ENCODE measurements at places on chromosomes 1 and 21.

GRCh38 chr1:66210635-66211244 lies 323.2 kb upstream of the SGIP1 start:
- no peak for DNase-seq

DNA sequence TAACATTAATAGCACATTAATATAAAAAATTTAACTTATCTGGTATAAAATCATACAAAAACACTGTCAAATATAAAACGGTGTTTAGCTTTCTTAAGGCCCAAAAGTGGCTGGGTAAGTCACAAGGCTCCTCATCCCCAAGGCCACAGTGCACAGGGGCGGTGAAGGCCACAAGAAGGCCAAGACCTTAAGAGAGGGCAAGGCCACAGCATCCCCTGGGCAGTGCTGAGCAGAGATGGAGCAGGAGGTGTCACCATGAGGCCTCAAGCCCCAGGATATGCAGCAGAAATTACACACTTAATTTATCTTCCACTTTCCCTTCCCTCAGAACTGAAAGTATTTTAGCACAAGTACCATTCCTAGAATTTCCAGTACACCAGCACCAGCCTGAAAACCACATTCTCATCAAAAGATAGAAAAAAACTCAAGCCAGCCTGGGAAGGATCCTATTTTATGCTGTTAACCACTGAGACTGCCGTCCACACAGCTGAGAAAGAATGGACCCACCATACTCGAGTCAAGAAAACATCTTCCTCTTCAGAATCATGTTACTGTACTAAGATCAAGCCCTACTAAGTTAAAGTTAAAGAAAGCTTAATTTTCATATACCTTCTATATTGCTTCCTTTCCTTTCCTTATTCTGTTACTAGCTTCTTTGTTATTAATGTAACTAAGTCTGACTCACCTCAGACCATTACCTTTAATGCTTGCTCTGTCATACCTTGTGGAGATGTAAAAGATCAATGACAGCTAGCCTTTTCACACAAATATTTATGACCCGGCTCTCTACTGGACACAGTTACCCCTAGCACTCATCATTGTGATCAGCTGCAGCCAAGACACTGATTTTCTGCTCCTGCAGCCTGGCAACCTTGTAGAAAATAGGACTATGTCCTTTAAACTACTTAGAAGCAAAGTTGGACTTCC lies 26.4 kb upstream of the FMO1 start:
- DNase-seq, result peak; percentile 28

DNA sequence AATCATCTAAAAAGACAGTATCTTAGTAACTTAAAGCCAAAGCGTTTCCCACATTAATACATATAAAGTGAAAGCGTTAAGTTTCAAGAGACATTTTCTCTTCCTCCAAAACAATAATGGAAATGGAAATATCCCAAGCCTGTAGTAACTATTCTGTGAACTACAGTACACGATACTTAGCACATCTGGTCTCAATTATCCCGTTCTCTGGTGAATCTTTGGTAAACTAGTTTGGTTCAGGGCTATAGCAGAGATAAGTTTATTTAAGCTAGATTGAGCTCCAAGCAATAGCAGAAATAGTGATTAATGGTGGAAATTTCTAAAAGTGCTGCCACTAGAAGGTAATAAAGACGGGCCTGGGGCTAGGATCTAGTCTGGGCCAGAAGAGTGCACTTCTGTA lies 55.2 kb downstream of the PCNX2 start:
- DNase-seq, result peak; percentile 57

DNA sequence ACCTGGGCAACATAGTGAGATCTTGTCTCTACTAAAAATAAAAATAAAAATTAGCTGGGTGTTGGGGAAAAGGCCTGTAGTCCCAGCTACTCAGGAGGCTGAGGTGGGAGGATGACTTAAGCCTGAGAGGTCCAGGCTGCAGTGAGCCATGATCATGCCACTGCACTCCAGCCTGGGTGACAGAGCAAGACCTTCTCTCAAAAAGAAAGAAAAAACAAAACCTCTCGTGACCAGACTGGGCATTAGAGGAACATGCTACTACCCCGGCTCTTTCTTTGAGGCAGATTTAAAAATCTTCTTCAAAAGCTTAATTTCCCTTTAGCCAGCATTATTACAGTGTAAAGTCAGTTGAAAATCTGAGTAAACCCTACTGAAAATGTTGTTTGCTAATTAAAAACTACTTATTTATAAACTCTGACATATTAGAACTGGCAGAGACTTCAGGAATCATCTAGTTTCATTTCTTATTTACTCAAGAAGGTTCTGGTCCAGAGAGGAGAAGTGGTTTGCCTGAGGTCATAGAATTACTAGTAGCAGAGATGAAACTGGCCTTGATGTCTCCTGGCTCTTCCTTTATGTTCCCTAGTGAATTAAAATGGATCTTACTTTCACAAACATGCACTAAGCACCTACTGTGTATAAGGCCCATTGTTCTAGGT lies 11.6 kb upstream of the ELAVL4 start:
- DNase-seq, result no peak

GRCh38 chr1:246066573-246066972 lies 440.5 kb downstream of the SMYD3 start:
- DNase-seq, result no peak

DNA sequence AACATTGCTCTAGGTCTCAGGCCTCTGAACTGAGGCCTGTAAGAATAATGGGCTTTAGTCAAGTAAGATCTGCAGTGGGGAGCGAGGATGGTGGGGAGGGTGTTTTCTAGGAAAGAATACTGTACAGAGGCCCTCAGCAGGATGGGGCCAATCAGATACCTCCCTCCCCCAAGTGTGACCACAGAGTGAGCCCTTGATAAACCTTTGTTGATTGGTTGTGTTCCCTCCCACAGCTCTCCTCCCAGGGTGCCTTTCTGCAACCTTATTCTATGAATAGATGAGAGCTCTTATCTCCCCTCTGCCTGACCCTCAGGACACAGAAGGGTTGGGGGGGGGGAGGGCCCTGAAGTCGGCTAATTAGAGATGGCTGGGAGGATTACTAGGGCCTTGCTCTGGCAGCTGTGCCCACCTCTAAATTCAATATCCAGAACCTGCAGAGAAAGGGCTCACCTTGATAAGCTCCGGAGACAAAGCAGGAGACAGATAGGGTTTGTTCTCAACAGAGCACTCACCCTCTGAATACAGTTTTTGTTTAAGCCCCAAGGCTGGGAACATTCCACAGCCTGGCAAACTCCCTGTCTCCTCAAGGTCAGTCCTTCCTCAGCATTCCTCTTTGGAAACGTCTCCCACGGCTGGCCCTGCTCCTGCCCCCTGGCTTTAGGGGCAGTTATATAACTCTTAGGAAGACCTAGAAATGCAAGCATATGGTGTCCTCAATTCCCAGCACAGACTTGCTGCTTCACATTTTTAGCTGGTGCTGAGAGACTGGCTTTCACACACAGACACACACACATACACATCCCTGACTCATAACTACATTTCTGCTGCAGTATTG lies 42.9 kb downstream of the ATP1A1 start:
- DNase-seq, result no peak

DNA sequence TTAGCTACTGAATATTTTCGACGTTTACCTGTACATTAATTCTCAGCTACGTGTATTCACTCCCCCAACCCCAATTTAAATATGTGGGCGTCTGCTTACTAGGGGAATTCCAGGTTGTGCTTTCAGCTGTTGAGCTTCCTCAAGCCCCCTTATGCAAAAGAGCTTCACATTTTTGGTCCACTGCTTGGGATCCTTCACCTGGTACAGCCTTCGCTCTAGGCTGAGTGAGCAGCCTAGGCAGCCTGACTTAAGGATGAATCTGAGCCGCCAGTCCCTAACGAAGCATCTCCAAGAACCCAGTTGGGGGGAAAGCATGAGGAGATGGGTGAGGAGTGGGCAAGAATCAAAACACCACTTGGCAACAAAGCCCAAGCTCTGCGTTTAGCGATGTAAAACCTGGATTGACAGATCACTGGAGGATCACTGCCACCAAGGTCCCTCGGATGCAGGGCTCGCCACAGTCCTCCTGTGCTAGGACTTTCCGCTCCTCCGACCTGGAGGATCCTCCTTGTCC lies 674 bp downstream of the BCL10 start:
- DNase-seq, result no peak

- DNase-seq, result peak; percentile 75
Measured at GRCh38 chr1:32939655-32940371, 24.8 kb downstream of the RNF19B start.
